ENCODE measurements at places on chromosomes 2 and 18.

GRCh38 chr18:79489899-79490625 lies 94.3 kb downstream of the NFATC1 start:
- no peak for DNase-seq

DNA sequence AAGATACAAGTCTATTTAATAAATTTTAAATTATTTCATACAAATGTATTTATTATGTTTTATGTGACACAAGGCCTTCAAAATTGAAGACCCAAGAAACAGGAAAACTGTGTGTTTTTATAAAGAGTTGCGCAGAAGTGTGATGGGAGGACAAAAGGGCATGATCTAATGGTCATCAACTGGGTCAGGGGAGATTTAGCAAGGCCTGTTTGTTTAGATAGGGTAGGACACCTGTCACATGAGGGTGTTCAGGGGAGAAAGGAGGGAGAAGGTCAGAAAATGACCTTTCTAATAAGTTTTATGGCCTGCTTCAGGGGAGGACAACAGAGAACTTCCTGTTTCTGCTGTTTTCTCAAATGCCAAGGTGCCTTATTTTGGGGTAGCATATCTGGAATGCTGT lies 528.8 kb downstream of the STK39 start:
- DNase-seq, result no peak

DNA sequence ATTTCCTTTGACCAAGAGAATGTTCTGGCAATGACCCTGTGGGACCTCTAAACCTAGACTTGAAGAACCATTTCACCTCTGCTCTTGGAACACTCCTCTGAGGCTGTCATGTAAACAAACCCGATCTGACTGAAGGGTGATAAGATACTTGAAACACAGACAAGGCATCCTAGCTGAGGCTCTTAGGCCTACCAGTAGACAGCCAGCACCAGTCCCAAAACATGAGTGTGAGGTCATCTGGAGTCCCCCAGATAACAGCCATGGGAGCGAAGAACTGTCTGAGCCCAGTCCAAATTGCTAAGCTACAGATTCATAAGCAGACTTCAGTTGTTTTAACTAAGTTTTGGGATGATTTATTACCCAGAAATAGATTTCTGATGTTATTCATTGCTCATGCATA lies 39.5 kb upstream of the LHCGR start:
- DNase-seq, result no peak

- DNase-seq, result no peak
Measured at GRCh38 chr2:14524803-14525080, 107.8 kb upstream of the LRATD1 start.

DNA sequence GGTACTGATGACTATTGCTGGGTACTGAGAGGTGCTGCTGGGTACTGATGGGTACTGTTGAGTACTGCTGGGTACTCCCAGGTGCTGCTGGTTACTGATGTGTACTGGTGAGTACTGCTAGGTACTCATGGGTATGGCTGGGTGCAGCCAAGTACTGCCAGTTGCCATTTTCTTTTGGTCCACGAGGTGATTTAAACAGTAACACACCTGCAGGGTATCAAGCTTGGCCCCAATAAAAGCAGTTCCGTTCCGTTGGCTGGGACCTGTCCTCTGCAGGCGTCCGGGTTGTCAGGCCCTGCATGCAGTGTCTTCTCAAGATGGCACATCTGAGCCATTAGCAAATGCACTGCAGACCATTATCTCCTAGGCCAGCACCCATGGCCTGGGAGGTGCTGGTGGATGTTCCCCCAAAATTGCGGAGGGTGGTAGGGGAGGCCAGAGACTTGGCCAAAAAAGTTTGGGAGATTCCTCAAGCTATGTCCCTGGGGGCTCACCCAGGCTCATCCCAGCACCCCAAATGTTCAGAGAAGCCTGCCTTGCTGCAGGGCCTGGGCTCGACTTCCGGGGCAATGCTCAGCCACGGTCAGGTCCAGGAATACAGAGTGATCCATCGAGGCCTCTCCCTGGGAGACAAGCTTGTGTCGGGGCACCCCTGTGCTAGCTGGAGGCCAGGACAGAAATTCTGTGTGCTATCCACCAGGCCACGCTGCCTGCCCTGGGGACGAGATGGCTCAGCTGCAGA lies 165.2 kb downstream of the TWIST2 start:
- DNase-seq, result no peak

- no peak for DNase-seq
Measured at GRCh38 chr2:67037655-67038054, 359.5 kb upstream of the ETAA1 start.

GRCh38 chr18:10015941-10016819 lies 102.4 kb downstream of the VAPA start:
- no peak for DNase-seq

DNA sequence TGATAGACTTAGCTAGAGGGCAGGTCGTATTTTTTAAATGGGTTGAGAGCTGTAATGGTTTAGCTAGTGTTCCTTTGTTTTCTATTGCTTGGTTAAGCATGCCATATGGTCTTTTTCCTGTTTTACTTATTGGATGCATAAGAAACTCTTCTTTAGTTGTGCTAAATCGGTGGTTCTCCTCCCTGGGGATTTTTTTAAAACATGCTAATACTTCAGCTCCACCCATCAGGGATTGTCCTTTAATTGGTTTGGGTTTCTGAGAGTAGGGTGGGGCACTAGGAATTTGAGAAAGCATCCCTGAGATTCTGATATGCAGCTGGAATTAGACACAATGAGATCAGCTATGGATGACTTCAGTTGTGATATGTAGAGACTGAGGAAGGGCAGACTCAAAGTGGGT lies 497.2 kb downstream of the THSD7B start:
- no peak for DNase-seq

DNA sequence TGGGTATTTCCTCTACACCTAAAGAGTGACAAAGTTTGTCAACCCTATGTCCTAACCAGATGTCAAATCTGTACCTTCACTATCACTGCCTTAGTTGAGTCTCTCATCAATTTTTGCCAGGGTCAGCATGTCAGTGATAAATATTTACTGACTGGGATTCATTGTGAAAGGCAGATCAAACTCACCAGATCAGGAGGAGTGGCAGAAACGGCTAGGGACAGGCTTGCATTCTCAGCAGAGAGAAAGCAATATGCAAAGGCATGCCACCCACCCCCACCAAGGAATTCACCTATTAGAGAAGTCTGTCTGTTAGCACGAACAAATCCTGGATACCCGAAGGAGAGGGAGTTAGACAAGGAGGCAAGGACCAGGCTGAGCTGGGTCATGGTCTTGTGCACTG lies 62.6 kb downstream of the PTPN2 start:
- DNase-seq, result no peak

DNA sequence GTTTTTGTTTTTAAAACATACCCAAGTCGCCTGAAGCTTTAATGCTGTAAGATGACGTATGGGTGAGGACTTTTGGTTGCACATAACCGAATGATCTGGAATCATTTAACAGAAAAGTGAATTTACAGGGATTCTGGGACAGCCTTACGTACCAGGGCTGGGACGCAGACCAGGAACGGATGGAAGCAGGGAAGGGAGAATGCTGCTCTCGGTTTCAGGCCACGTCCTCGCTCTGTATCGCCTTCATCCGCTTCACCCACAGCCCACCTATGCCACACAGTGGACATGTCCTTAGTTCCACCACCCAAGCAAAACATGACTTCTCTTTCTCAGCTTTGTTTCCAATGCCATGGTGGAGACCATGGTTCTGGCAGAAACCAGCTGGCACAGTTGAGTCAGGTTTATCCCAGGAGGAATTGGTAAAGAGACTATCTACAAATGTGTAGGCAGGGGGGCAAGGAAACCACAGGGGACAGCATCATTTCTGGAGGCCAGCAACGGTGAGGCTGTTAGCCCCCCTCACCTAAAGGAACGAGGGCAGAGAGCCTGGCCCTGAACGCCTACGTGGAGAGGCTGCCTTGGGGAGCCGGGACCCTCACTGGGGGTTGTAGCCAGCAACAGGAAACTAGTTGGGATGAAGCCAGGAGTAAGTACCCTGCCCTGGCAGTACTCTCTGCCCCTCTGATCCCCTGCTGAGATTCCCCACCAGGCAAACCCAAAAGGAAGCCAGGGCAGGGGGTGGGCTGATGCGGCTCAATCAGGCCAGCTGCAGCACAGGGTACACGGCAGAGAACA lies 132.5 kb downstream of the NDUFA10 start:
- no peak for DNase-seq

DNA sequence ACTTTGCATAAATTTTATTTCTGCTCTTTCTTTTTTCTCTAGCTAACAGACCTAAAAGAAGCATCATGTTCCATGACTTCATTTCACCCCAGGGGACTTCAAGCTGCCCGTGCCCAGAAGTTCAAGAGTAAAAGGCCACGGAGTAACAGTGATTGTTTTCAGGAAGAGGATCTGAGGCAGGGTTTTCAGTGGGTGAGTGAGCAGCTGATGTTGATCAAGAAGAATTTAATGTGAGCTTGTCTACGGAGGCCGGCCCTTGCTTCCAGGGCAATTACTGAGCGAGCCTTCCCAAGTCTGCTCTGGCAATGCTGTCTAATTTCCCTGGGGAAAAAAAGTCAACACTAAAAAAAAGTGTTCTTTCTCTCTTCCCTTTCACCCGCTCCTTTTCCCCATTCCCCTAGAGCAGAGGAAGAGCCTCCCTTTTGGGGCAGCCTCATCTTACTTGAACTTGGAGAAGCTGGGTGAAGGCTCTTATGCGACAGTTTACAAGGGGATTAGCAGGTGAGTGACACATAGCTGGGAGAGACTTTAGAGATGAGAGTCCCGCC lies 1.2 kb downstream of the CDK15 start:
- DNase-seq, result no peak

- DNase-seq, result no peak
Measured at GRCh38 chr2:219218217-219218731, 484 bp downstream of the ABCB6 start.

DNA sequence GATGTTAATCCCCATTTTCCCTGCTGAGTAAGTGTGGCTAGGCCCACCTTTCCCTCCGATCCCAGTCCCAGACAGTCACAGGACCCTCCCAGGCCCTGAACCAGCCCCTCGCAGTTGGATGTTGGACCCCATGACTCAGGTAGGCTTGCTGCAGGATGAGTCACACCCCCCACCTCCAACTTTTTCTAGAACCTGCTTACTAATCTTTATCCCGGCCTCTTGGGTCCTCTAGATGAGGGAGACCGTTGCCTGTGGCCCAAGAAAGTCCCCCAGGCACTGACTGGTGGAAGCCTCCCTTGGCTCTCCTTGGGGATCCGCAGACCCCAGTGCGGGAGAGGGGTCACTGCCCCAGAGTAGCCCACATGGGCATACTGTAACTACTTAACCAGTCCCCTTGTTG lies 98.5 kb downstream of the SMAD7 start:
- DNase-seq, result no peak

GRCh38 chr2:65393743-65394422 lies 38.5 kb downstream of the SPRED2 start:
- DNase-seq, result no peak

DNA sequence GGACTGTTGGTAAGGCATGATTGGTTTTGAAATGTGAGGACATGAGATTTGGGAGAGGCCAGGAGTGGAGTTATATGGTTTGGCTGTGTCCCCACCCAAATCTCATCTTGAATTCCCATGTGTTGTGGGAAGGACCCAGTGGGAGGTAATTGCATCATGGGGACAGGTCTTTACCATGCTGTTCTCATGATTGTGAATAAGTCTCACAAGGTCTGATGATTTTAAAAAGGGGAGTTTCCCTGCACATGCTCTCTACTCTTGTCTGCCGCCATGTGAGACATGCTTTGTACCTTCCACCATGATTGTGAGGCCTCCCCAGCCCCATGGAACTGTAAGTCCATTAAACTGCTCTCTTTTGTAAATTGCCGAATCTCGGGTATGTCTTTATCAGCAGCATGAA lies 5.4 kb downstream of the CMPK2 start:
- no peak for DNase-seq

DNA sequence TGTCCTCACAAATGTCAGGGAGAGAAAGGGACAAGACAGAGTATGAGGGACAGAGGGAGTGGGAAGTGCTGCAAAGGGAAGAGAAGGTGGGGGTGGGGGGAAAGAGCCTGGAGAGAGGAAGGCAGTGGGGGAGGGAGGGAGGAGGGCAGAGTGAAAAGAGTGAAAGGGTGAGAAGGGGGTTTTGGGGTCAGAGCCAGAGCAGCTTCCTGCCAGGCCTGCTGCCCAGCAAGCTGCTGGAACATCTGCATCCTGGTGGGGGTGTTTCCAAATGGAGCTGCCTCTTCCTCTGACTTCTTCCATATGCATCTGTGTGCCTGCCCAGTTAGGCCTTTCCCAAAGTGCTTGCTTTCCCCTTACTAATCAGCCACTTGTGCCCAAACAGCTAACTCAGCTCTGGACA lies 94.3 kb upstream of the CELF4 start:
- DNase-seq, result no peak

GRCh38 chr2:27954221-27954673 lies 63.7 kb downstream of the BABAM2 start:
- no peak for DNase-seq

- DNase-seq, result no peak
Measured at GRCh38 chr2:7670905-7671641, 753.9 kb downstream of the RNF144A start.

- DNase-seq, result no peak
Measured at GRCh38 chr2:25365241-25365640, 23.5 kb upstream of the DNMT3A start.

Data from stimulated activated CD8-positive, alpha-beta memory T cell treated with anti-CD3 and anti-CD28 coated beads, Interleukin-7, amount 100 ng/mL, for 1 hour (primary cell).